Stimulated activated CD4-positive, alpha-beta T cell treated with anti-CD3 and anti-CD28 coated beads, Interleukin-4, amount 100 ng/mL, for 1 hour (primary cell): ENCODE measurements at places on chromosomes 2 and 18.

- no peak for DNase-seq
These were observed 211.8 kb downstream of the SLC8A1 start for GRCh38 chr2:40240070-40240469.

DNA sequence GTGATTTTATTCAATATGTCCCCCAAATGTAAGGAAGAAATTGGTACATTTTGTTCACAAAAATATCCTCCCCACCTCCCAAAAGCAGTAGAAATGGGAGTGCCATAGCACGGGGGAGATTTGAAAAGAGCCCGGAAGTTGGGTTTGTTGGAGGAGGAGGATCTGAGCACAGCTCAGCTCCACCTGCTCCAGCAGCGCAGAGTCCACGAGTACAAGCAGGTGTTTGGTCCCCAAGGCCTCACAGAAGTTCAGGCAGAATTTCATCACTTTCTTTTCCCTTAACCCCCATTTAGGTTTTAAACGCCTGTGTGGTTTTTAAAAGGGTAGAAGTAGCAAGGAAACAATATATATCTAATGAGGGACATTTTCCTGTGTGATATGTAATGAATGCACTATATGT is 56.0 kb downstream of the TRAPPC12 start:
- DNase-seq, result no peak

- DNase-seq, result no peak
These were observed 232.3 kb upstream of the KCNJ3 start for GRCh38 chr2:154466226-154466625.

- DNase-seq, result no peak
These were observed 47.4 kb downstream of the FSIP2 start for GRCh38 chr2:185785851-185786473.

DNA sequence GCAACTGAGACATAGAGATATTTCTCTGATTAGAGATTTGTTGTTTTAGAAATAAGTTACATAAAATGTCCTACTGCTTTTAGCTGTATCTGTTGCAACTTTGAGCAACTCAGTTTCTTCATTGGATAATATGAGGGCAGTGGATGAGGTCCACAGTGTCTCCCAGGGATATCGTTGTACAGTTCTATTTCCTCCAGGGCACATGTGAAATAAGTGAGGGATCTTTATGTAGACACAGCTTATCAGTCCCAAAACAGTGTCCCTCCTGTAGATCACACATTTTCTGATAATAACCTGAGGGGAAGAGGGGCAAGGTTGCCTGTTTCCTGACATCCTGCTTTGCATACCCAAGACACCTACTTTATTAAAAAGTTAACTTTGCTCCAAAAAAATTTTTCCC is 1231.2 kb upstream of the ZEB2 start:
- DNase-seq, result no peak

- DNase-seq, result no peak
These were observed 37.2 kb upstream of the B4GALT6 start for GRCh38 chr18:31721601-31722000.

- no peak for DNase-seq
These were observed 36.7 kb downstream of the TTC39C start for GRCh38 chr18:24051031-24051947.

- DNase-seq, result no peak
These were observed 224.2 kb downstream of the CYRIA start for GRCh38 chr2:16441431-16441830.

- no peak for DNase-seq
These were observed 69.9 kb downstream of the WDR7 start for GRCh38 chr18:56721031-56721430.

DNA sequence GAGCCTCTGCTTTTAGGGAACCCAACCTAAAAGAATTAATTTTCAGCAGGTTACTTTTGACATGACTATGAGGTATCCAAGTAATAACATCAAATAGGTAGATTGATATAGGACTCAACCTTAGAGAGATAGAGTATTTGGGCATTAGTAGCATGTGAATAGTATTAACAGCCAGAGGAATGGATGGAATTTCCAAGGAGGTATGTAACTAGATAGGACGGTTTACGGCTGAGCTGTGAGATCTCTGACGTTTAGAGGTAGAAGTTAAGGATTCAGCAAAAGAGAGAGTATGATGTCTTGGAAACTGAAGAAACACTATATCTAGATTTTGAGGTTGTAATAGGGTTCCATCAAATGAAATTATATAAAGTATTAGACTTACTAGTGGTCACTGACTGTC is 70.3 kb downstream of the HNMT start:
- no peak for DNase-seq

GRCh38 chr2:134027980-134028379 is 225.9 kb upstream of the MGAT5 start:
- no peak for DNase-seq

- DNase-seq, result no peak
These were observed 38.6 kb downstream of the ACOXL start for GRCh38 chr2:110770959-110771431.

DNA sequence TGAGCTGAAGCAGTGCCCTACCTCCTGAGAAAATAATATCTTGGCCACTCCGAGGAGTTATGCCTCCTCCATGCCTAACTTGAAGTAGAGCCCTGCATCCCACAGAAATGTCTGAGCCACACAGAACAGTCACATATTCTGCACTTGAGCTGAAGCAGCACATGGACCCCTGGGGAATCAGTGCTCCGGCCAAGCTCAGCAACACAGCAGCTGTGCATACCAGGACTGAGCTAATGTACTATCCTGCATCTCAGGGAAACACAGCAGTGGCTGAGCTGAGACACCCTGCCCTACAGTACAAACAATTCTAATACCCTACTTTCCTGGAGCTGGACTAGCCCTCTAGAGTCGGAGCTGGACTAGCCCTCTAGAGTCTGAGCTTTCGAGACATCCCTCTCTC is 166.9 kb downstream of the ZNF516 start:
- no peak for DNase-seq

DNA sequence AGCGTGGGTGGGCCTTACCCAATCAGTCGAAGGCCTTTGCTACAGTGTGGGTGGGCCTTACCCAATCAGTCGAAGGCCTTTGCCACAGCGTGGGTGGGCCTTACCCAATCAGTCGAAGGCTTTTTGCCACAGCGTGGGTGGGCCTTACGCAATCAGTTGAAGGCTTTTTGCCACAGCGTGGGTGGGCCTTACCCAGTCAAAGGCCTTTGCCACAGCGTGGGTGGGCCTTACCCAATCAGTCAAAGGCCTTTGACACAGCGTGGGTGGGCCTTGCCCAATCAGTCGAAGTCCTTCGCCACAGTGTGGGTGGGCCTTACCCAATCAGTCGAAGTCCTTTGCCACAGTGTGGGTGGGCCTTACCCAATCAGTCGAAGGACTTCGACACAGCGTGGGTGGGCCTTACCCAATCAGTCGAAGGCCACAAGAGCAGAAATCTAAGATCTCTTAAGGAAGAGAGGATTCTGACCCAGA is 16.3 kb upstream of the GAL3ST2 start:
- no peak for DNase-seq

DNA sequence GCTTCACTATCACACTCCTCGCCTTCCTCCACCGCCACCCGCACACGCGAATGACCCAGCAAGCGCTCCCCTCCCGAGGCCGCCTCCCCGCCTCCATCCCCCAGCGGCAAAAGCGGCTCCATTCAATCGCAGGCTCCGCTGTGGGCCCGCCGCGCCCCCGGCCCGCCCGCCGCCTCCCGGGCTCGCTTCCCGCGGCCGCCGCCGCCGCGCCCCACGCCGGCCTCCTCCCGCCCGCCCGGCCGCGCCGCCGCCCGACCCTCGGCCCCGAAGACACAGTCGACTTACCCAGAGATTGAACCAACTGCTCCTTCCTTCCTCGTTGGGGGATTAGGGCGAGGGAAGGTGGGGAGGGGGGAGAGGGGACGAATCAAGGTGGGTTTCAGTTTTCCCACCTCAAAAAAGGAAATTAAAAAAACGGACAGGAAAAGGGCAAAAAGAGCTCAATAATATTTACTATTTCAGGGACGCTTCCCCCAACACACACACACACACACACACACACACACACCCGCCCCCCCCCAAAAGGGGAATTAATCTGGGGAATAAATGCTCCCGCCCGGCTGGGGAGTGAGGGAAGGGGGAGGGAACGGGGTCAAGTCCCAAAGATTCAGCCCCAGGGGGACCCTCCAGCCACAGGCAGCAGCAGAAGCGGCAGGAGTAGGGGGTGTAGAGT is 743 bp downstream of the XPO1 start:
- DNase-seq, result peak; percentile 54

DNA sequence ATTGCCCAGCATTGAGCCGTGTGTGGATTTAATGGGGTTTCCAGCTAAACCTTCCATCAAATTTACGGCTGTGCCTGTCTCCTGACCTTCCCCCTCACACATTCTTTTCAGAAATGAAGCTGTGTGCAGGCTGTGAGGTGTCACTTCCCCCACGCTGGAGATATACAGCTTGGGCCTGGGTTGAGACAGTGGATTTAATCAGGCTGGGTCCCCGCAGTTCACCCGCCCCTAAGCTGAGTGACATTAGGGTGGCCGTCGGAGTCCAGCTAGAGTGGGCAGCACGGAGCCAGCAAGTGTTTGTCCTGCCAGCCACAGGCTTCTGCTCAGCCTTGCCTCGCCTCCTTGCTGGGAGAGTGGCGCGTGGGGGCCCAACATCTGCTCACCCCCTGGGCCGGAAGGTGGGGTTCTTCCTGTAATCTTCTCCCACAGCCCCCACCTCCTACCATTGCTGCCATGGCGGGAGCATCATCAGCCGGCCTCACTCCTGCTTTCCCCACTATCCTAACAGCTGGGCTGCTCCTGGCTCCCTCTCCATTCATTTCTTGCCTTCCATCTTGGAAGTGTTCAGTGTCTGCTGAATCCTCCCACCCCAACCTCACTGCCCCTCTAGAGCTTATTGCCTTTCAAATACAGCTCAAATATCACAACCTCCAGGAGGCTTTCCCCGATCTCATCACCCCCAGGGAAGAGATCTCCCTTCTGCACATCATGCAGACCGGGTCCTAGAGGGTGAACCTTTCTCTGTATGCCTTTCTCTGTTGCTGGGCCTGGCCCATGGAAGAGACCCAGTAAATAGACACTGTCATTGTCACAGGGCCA is 149.0 kb downstream of the GLI2 start:
- DNase-seq, result no peak
